Naive thymus-derived CD8-positive, alpha-beta T cell (primary cell): ENCODE measurements at places on chromosomes 2 and 18.

GRCh38 chr2:122136056-122136455 is 380.6 kb downstream of the TSN start:
- DNase-seq, result no peak

GRCh38 chr2:2254206-2254605 is 76.9 kb downstream of the MYT1L start:
- no peak for DNase-seq

GRCh38 chr2:47486841-47487497 is 84.0 kb downstream of the MSH2 start:
- DNase-seq, result no peak

- DNase-seq, result no peak
These were observed 208.0 kb upstream of the KCNJ3 start for GRCh38 chr2:154490530-154490929.

- no peak for DNase-seq
These were observed 12.5 kb downstream of the UBE2F start for GRCh38 chr2:237979331-237979730.

DNA sequence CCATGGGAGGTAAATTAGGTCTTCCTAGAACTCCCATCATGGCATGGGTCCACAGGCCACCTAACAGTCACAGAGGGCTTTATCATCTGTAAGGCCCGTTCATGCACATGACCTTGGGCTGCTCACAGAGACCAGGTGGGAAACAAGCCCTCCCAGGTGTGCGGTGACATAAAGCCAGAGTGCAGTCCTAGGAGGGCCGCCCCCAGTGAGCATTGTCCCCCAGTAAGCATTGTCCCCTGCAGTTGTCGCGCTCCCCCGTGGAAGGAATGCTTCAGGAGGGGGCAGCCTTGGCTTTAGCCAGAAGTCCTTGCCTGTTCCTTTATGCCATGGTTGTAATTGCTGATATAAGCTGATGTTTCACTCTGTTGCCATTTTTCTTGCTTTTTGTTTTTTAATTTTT is 41.7 kb upstream of the LYPD6B start:
- no peak for DNase-seq

DNA sequence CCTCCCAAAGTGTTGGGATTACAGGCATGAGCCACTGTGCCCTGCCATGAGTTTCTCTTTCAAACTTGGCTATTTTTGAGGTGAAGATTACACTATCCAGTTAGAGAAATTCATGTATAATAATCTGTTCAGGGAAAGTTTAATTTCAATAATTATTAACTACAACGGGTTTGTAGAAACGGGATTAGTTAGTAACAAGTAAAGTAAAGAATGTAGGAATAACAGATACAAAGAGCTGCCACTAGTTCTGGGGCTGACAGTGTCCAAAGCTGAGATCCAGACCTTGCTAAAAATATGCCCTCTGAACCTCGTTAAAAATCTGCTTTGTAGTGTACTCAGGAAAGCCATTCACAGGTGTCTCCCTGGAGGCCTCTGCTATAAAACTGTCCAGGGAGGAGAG is 16.9 kb downstream of the SFTPB start:
- DNase-seq, result no peak

GRCh38 chr2:133292259-133292658 is 276.0 kb downstream of the NCKAP5 start:
- no peak for DNase-seq

DNA sequence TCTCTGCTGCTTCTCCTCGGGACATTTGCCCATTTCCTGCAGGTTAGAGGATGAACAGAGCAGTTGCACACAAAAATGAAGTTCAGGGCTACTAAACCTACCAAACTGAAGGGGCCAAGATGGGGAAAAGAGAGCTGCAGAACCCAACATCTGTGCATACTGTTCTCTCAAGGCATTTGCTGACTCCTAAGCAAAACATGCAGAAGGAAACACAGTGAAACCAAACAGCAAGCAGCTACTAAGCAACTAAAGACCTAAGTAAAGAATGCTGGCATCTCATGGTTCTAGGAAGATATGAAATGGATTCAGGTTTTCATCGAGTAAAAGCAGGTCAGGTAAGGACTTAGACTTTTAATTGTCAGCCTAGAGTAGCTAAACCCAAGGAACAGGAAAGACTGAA is 111.9 kb upstream of the SYT4 start:
- DNase-seq, result no peak

DNA sequence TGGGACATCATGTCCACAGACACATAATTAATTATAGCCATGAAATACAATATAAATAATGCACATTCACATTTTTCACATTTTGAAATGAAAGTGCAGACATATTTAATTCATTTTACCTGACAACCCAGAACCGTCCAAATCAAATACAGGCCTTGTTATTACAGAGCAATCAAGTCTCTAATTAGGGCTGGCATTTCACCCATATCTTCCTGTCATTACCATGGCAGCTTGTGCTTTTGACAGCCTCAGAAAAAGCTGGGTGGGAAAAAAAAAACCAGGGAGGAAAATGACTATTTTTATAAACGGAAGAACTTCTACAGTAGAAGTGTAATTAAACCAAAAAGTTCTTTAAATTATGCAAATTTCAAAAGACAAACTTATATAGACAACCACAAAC is 436.4 kb downstream of the FBXO15 start:
- no peak for DNase-seq

- DNase-seq, result no peak
These were observed 42.7 kb downstream of the MPHOSPH10 start for GRCh38 chr2:71173096-71173495.

DNA sequence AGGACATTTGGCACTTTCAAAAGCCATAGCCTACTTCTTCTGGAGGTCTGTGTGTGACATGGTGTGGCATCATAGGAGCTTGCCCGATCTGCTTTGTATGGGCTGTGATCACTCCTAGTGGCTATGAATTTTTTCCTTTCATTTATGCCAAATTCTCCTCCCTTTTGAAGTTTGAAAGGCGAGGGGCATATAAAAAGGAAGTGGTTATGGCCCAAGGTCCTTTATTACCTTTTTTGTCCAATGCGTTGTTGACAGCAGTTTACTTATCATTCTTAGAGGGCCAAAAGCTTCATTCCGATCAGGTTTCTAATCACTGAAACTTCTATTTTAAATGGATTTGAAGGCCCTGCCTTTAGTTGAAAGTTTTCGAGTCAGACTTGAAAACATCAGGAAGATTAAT is 224.3 kb upstream of the FOSL2 start:
- no peak for DNase-seq

DNA sequence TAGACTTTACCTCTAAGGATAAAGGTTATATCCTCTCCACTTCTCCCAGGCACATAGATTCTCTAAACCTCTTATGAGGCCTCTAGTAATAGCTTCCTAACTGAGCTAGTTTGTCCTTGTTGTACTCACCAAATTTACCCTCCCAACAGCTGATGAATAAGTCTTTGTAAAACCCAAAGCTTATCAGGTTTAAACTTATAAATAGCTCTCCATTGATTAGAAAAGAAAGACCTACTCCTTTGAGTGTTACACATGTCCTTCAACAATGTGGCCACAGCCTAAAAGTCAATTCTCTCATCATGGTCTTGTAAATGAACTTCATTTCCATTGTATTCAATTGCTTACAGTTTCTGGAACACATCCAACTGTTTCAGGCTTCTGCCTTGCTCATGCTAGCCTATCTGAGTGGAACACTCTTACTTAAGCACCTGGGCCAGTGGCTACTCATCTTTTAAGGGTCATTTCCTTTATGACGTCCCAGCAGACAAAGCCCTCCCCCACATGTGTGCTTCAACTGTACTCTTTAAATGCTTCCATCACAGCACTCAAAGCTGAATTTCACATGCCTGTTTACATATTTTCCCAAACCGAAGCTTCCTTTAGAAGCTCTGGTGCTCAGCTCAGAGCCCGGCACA is 131.6 kb downstream of the CDH2 start:
- no peak for DNase-seq

DNA sequence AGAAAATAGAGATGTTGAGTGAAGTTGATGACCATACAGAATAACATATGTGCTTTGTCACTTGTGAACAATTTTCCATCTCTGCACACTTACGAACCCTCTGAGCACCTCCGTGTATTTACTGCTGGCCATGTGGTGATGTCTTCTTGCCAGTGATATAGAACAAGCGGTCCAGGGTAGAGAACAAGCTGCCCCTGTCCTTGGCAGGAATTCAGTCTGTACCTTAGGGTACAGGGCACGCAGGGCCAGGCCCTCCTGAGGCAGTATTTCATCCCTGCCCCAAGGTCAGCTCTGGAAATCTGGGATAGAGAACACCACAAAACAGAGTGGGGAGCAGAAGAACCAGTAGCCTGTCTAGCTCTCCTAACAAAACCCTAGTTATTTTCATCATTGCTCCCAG is 44.6 kb downstream of the CDCA7 start:
- no peak for DNase-seq

- no peak for DNase-seq
These were observed 35.2 kb downstream of the HS1BP3 start for GRCh38 chr2:20615466-20616241.
